ENCODE measurements at places on chromosomes 2 and 18. TPM values are rescaled to one million over a fixed set of nuclear protein-coding genes. Genes with fewer than 3 reads are reported as not detected.

GRCh38 chr18:60693426-60693825 lies 320.9 kb upstream of the MC4R start:
- no peaks in the 10 kb centered on the region for H3K4me1 ChIP-seq
- no peak for DNase-seq
- H3K36me3 ChIP-seq: no peaks in the 10 kb centered on the region
- peaks cover 8% of the 10 kb centered on the region for H3K27me3 ChIP-seq

DNA sequence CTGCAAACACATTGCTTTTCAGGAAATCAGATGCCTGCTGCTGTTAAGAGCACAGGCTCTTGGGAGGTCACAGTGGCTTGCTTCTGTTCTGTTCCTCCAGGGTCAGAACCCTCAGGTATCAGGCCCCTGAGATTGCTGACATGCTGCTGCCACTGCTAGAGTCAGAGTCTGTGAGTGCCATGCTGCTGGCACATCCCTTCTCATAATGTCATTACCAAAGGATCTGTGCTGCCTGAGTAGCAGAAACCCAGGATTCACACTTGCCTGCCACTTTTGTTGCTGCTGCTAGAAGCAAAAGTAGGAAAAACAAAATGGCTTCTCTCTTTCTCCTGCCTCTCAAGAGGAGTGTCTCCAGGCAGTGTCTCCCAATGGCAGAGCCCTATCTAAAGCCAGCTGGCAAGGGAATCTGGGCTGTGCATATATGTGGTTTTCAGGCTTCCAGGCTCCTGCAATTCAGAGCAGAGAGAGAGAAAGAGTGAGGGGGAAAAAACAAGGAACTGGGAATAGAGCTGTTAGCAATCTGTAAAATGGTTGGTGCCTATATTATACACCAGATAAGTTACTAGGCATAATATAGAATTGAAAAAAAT lies 180.3 kb downstream of the MYCN start:
- no peak overlapping the region for H3K4me3 ChIP-seq
- no peaks in the 10 kb centered on the region for H3K4me1 ChIP-seq
- no peaks in the 10 kb centered on the region for H3K27me3 ChIP-seq

DNA sequence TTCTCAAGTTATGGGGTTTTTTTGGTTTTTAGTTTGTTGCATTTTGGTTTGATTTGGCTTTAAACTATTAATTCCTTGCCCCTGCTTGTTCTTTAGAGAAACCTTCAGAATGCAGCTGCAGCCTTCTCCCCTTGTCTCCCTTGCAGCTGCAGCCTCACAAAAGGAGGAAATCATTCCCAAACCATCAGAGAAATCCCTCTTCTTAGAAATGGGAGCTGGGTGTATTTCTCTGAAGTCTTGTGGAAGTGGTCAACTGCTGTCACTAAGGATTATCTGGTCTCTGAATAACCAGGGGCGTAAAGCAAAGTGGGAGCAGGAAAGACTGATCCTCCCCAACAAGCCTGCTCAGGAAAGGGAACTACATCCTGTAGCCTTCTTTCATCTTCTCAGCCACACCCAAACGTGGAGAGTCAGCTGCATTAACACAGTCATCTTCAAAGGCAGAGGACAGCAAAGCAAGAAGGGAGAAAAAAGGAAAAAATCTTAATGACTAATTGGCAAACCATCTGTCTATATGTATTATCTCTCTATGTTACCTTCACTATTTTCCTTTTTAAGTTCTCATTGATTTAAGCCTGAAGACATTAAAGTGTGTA lies 1834.1 kb upstream of the PIK3C3 start:
- no peak for DNase-seq
- H3K36me3 ChIP-seq: no peaks in the 10 kb centered on the region
- H3K27me3 ChIP-seq: no peaks in the 10 kb centered on the region
- no peak overlapping the region for H3K27ac ChIP-seq
- H3K4me3 ChIP-seq: no peak overlapping the region

DNA sequence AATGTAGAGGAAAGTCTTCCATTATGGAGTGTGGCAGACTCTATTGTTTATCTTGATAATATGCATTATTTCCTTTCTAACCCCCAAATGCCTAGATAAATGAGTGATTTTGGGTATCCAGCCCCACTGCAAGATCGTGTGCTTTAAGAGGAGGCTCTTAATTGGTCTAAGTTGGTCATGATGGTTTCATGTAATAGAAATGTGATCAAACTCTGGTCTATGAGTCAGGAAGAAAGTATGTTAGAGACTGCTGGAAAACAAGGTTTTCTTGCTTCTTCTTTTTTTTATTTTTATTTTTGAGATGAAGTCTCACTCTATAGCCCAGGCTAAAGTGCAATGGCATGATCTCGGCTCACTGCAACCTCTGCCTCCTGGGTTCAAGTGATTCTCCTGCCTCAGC lies 344.5 kb upstream of the TNP1 start:
- H3K27ac ChIP-seq: no peak overlapping the region
- no peak for DNase-seq
- no peaks in the 10 kb centered on the region for H3K27me3 ChIP-seq
- no peak overlapping the region for H3K4me3 ChIP-seq
- peaks cover 8% of the 10 kb centered on the region for H3K36me3 ChIP-seq

DNA sequence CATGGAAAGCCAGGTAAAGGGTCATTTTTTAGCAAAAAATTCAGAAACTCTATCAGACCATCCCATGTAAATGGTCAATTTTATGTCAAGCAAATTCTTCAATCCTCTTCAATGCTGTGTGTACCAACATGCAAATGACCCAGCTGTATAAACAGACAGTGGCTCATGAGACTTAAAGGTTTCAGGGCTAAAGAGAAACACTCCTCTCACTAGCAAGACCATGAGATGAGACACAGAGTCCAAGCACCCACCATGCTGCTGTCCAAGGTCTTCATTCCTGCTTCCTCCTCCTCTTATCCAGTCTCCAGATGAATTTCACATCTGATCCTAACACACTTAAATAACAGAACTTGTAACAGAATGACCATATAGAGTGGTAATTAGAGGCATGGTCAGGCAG lies 30.8 kb upstream of the ONECUT2 start:
- no peaks in the 10 kb centered on the region for H3K4me1 ChIP-seq

UGT1A3 gene
- not detected for total RNA-seq

CRIM1 gene
- 184 TPM for total RNA-seq

ZAP70 gene
- total RNA-seq: 0.41 TPM

Data from chondrocyte (in vitro differentiated cells).